GM12864 (cell line): ENCODE measurements at places on chromosomes 3 and 15.

GRCh38 chr3:79040701-79041100, 727.1 kb downstream of the ROBO1 start:
- no peak for DNase-seq

DNA sequence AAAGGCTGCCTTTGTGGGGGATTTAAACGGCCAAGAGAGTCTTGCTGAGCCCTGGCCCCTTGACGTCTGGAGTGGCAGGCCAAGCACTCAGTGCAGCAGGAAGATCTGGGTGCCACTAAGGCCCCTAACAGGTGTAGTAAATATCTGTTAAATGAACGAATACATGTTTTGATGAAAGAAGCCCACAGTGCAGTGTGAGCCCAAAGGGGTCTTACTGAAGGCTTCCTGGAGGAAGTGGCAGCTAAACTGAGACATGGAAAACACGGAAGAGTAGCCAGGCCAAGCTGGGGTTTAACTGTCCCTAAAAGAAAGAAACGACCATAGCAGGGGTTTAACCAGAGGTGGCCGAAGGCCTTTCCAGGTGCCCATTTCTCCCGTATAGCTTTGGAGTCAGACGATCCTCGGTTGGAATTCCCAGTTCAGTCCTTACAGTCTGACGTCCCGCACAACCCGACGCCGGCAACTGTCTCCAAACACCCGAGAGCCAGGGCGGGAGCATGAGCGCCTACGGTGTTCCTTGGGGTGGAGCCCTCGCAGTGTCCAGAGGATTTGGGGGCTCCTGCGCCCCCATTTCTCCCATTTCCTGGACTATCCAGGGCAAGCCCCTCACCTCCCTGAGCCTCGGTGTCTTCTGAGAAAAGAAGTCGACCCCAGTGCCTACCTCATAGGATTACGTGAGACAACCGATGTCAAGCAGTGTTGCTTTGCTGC, 910 bp upstream of the ABHD6 start:
- DNase-seq, result no peak

DNA sequence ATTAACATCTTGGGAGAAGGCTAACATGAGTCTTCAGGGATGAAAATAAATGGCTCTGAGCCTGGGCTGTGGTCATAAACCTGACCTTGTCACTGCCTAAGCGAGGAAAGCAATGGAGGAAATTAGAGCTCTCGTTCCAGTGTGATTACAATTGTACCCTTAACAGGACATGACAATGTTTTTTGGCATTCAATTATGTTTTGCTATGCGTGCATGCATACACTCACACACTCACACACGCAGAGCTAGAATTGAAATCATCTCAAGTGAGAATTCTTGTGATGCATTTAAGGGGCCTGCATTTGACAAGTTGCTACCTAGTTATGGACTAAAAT, 24.1 kb downstream of the ZNF80 start:
- DNase-seq, result no peak

- no peak for DNase-seq
Observed at GRCh38 chr15:77036537-77037387, 34.1 kb downstream of the TSPAN3 start.

DNA sequence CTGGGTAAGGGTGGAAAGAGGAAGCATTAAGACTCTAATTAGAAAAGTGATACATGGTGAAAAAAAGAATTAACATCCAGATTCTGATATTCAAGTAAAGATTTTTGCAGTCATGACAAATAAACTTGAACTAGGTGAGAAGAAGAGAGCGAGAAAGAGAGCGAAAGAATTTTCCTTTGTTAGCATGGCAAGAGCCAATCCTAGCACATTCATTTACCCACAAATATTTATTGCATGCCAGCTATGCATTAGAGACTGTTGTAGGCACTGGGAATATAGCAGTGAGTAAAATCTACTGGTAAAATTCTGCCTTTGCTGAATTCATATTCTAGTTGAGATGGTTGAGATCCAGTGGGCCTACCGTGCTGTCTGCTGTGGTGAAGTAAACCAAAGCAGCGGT, 177.9 kb upstream of the DPH6 start:
- DNase-seq, result no peak

DNA sequence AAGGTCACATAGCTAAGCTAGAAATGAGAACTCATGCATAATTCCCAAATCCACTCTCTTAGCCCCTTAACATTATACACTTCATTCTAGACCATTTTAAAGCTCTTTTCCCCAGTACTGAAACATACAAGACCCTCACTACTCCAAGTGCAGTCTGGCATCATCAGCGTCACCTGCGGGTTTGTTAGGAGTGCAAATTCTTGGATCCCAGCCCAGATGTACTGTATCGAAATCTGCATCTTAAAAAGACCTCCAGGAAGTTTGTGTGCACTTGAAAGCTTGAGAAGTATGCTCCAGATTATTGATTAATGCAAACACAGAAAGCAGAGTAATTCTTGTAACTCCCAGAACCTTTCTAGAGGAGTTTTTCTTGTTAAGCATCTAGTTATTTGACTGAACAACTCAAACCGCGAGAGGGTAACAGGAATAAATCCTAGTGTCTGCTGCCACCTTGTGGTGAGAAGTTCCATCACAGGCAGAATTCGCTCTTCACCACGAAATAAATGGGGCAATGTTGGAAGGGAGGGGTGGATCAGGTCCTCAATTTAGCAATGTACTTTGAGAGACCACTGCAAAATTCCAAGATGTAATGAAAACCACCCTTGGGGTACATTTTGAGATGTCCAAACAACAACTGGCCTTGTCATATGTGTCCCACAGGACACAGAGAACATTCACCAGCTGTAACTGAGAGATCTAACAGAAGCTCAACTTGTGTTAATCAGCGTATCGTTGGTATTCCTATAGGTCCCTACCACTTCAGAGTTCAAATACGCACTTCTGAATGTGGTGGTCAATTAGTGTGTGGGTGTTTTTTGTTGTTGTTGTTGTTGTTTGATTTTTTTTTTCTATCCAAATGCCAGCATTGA, 583 bp upstream of the C3orf49 start:
- peak; percentile 15 for DNase-seq

GRCh38 chr3:155941354-155941753, 70.9 kb downstream of the GMPS start:
- DNase-seq, result no peak

DNA sequence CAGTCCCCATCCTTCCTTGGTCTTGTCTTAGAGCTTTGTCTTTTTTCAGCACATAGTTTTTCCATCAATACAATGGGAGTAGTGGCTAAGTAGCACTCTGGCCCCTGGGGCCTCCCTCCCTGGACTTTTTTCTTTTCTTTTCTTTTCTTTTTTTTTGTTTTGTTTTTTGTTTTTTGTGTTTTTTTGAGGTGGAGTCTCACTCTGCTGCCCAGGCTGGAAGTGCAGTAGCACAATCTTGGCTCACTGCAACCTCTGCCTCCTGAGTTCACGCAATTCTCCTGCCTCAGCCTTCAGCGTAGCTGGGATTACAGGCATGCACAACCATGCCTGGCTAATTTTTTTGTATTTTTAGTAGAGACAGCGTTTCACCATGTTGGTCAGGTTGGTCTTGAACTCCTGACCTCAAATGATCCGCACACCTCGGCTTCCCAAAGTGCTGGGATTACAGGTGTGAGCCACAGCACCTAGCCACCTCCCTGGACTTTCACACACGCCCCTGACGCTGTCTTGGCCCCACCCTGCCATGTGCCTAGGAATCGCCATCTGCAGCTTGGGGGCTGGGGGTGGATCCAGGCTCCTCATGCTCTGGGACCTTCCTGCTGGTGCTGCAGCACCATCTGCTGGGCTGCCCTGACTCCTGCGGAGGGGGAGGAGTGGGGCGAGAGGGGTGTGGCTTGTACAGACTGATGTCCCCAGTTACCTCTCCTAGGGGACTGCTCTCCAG, 2.8 kb downstream of the C15orf39 start:
- DNase-seq, result peak; percentile 81
